Right renal pelvis (tissue), 4 donors: ENCODE measurements at places on chromosomes 11 and 22.

DNA sequence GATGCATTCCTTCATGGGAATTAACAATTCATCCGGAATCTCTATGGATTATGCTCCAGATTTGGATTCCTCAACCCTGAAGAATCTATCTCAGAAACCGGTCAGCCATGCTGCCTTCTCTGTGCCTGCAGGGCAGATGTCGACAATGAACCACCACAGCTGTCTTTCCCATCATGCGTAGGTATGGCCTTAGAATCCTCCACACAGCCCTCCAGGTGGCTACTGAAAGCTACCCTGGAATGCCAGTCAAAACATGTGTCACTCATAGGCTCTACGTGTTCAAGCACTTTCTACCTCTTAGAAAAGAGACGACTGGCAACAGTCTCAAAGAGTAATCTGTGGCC is 19.4 kb downstream of the MAML2 start:
- DNase-seq, result no peak

DNA sequence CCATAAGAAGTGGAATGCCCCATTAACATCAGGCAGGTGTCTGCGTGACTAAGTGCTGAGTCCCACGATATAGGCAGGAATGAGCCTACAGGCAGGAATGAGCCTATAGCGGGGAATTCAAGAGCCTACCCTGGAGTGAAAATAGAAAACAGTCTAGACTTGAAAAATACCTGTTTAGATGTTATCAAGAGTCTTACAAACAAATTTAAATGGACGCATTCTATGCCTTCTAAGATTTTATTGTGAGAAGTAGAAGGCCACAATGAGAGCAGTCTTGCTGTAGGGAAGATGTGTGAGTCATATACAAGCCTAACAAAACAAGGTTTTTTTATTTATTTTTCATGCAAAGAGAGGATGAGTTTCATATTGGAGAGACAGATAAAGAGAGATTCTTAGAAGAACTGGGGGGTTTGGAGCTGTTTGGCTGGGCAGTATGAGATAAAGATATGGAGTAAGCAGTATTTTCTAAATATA is 200.8 kb upstream of the ZC3H12C start:
- DNase-seq, result no peak

- DNase-seq, result no peak
These were observed 31.3 kb downstream of the CEP57 start for GRCh38 chr11:95821640-95822039.

- no peak for DNase-seq
These were observed 6.5 kb downstream of the PTPMT1 start for GRCh38 chr11:47571895-47572294.

DNA sequence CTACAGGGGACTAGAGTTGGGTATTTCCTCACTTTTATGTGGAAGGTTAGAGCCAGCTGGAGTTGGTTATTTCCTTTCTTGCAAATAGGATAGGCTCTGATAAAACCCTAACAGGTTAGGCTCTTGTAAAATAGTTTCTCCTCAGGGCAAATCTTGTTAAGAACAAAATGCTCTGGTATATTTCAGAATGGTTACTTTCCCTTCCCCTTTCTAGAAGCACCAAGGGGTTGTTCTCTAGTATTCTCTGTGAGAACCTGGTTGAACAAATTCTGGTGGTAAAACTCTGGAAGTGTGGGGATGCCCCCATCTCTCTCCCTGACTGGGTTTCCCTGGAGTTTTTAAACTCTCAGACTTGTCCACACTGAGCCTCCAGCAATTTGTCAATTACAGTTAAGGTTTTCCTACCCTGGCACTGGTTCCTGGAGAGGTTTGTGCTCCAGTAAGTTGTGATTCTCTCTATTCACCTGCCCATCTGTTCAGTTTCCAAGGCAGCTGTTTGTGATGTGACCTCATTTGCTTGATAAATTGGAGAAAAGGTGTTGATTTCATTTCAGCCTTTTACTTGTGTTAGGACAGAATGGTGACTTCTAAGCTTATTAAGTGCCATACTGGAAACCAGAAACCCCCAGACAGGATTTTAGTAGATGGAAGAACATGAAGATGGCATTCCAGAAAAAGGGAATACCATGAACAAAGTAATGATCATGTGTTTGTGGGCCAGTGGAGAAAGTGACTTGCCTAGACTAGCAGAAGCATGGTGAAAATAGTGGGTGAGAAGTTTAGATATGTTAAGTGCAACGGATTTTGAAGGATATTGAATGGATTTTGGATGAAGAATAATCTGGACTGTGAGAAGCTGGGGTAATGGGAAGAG is 64.6 kb downstream of the EXT2 start:
- DNase-seq, result no peak
